ENCODE measurements at places on chromosomes 11 and 22.

- no peak for DNase-seq
Observed at GRCh38 chr11:12101318-12101717, 9.1 kb upstream of the MICAL2 start.

GRCh38 chr11:114432893-114433292 is 6.4 kb upstream of the REXO2 start:
- no peak for DNase-seq

GRCh38 chr11:35419184-35419829 is at the start of gene SLC1A2:
Gene SLC1A2 (minus strand): TSS chr11:35419558. CDS start chr11:35418966, 592 bp downstream.
- DNase-seq, result no peak

GRCh38 chr11:134350381-134350780 is 18.6 kb downstream of the GLB1L2 start:
- DNase-seq, result no peak

- DNase-seq, result no peak
Observed at GRCh38 chr11:31422703-31423102, 53.0 kb downstream of the DNAJC24 start.

GRCh38 chr11:56234155-56234554 is at the start of gene OR5T2:
Gene OR5T2 (minus strand): TSS chr11:56234255. CDS start chr11:56233062, 1,193 bp downstream.
- no peak for DNase-seq

GRCh38 chr11:80636999-80637398 is 1196.2 kb upstream of the TENM4 start:
- no peak for DNase-seq

DNA sequence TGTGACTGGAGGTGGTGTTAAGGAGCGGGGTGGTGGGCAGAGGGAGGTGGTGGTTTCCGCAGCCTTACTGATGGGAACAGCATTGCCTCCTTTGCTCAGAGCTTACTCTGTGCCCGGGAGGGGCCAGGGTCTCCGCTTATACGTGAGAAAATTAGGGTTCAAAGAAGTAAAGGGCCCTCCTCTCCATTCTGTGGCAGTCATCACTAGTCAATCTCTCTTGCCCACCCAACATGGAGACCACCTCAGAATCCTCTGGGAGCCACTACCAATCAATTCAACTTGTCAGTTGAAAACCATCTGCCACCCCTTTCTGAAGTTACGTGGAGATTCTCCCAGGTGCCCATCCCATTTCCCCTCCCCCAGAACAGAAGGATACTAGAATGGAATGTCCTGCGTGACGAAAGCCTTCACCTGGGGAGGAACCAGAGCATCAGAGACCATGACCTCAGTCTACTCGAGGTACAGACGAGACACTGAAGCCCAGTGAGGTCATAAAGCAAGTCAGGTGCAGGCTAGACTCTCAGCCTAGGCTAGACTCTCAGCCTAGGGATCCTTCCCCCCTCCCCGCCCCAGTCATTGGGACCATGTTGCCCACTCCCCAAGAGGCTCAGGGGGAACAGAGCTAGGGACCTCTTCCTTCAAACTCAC is 2.0 kb downstream of the SELENOM start:
- no peak for DNase-seq

DNA sequence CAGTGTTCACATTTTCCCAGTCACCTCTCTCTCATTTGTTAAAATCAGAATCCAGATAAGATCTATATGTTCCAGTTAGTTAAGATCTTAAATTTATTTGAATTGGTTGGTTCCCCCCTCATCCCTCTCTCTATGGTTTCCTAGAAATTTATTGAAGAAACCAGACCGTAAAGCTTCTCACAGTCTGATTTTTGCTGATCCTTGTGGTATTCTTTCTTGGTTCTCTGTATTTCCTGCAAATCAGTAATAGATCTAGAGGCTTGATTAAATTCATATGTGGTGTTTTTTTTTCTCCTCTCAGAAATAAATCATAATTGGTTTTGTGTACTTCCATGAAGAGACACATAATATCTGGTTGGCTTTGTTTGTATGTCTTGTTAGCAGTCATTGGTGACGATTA is 147.5 kb downstream of the TMEM135 start:
- no peak for DNase-seq

GRCh38 chr11:128871168-128871610 is 4.1 kb upstream of the KCNJ1 start:
- DNase-seq, result no peak

DNA sequence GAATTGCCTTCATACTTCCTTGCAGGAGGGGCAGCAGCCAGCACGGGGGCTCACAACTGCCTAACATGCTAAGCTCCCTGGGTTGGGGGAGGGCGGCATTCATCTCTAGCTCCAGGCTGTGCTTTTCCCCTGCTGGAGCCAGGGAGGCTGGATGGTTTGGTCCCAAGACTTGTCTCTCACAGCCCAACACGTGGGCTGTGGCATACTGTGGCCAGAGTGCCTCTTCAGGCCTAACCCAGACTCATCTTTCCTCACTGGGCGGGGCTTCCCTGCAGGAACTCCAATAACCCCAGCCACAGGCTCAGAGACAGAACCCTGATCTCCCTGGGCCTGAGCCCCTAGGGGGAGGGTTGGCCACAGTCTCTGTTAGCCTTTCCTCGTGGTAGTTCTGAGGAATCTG is 121.9 kb upstream of the PLET1 start:
- no peak for DNase-seq

DNA sequence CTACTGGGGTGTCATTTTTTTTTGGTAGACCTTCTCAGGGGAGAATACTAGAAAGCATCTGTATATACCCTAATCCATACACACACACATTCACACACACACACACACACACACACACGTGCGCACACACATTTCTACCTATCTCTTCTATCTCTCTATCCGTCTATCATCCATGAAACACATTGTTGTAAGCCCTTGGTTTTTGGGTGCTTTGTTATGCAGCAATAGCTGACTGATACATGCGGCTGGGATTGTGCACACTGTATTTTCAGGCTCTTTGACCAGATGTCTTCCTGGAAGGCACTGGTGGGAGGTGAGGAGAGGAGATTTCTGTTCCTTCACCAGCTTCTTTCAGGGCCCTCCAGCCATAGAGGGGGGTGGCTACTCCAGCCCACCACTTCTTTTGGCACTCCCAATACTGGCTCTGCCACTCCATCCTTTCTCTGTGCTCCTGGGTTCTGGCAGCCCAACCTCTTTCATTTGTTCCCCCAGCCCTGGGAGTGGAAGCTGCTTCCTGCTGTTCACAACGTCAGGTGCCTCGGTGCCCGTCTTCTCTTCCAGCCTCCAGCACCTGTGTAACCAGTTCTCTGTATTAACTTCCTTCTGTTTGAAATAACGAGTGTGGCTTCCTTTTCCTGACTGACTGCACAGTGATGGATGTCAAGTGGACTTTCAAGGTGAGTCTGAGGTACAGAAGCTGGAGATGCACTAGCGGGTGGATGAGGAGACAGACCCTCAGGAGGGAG is 12.4 kb upstream of the MUC2 start:
- no peak for DNase-seq

DNA sequence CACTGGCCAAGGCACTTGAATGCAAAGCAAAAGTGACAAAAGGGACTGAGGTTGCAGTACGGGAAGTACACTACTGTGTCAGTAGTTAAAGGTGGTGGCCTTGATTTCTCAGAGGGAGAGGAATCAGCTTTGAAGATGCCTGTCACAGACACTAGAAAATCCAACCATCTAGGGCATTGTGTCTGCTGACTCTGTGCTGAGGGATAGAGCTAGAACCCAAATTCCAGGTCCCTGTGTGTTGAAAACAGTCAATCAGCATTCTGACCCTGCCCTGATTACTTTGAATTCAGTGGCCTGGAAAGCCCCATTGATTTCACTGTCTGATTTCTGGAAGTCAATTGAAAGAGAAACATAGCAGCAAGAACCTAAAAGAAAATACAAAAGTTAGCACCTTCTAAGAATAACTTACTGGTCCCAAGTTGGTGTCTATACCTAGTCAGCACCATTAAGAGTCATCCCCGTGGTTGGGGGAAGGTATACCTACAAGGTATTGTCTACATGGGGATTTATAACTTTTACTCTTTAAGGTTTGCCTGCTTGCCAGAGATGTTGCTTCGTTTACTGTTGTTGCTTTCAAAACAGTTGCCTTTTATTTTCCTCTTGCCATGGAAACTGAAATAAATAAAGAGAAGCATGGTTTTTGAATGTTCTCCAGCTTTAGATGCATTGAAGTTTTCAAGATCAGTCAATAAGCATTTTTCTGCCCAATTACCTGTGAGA is 97.3 kb downstream of the PDHX start:
- no peak for DNase-seq
